HuH-7.5 (cell line): ENCODE measurements at places on chromosomes 5 and 9.

DNA sequence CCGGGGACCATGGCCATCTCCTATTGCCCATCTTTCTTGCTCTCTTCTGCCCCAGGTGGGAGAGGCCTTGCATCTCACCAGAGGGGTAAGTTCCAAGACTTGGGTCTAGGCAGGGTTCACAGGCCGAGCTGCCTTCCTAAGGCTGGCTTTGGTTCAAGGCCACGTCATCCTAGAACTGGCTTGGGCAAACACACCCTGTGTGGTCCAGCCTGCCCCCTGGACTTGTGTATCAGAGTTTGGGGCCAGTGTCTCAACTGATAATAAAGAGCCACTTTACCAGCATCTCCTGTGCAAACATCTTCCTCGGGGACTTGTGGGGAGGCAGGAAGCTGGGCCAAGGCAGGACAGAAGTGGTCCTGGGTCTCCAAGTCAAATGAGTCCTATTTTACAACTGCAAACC is 17.8 kb downstream of the BOD1 start:
- no peak for DNase-seq

DNA sequence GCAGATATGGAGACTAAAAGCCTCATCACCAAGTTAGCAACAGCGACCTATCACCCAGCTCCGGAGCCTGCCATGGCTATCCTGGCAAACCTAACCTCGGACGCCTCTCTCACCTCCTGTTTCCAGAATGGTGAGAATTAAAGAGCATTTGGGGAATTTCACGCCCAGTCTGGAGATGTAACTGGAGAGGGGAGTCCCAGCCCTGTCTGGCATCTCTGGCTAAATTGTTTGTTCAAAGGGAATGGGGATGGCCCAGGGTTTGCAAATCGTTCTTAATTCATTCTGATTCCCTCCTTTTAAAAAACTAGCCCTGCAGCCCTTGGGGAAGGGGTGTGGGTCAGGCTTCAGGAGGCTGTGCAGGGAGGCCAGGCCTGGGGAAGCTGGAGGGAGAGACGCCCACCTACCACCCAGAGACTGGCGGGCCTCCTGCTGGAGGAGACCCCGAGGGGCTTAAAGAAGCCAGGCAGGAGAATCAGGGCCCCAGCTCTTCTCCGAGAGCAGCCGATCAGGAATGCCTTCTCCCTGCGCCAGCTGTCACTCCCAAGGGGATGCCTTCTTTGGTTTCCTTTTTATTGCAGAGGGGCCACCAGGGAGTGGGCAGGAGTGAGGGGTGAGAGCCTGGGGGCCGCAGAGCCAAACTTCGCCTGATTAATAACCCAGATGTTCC is 964 bp upstream of the COL5A1 start:
- DNase-seq: no peak

DNA sequence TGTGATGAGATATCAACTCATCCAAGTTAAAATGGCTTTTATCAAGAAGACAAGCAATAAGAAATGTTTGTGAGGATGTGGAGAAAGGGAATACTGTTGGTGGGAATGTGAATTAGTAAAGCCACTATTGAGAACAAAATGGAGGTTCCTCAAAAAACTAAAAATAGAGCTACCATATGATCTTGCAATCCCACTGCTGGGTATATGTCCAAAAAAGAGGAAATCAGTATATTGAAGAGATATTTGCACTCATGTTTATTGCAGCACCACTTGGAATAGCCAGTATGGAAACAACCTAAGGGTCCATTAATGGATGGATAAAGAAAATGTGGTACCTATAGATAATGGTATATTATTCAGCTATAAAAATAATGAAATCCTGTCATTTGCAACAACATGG is 25.1 kb downstream of the PPIP5K2 start:
- no peak for DNase-seq

GRCh38 chr9:135158564-135158937 is 71.1 kb downstream of the OLFM1 start:
- DNase-seq: no peak

- no peak for DNase-seq
These were observed 54.5 kb downstream of the STK10 start for GRCh38 chr5:172133359-172134029.

DNA sequence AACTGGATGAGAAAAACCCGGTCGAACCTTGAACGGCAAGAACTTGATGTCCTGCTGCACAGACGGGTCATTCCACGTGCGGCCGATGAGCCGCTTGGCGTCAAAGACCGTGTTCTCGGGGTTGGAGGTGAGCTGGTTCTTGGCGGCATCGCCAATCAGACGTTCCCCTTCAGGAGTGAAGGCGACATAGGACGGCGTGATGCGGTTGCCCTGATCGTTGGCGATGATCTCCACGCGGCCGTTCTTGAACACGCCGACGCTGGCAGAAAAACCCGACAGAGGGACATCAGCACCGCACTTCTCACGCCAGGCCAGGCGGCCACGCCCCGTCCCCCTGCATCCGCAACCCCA is 519 bp downstream of the HSPA5 start:
- DNase-seq: no peak

- no peak for DNase-seq
These were observed 327.2 kb upstream of the NREP start for GRCh38 chr5:112084149-112084548.

DNA sequence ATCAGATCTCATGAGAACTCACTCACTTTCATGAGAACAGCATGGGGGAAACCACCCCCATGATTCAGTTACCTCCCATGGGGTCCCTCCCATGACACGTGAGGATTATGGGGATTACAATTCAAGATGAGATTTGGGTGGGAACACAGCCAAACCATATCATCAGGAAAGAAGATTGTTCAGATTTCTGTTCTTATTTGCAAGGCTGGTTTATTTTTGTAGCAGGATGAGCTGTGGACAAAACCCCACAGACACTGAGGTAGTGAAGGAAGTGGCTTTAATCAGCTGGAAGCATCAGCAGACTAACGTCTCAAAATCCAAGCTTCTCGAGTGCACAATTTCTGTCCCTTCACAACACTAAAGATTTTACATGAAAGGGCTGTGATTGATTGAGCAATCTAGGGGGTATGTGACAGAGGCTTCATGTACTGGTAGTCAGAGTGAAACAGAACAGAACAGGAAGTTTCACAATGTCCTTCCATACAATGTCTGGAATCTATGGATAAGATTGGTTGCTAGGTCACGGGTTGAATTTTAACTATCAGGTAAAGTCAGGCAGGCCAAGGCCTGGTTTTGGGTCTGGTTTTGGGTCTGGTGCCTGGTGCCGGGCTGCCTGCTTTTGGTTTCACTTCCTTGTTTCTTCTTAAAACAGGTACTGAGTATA is 91.3 kb upstream of the ZNF366 start:
- no peak for DNase-seq

DNA sequence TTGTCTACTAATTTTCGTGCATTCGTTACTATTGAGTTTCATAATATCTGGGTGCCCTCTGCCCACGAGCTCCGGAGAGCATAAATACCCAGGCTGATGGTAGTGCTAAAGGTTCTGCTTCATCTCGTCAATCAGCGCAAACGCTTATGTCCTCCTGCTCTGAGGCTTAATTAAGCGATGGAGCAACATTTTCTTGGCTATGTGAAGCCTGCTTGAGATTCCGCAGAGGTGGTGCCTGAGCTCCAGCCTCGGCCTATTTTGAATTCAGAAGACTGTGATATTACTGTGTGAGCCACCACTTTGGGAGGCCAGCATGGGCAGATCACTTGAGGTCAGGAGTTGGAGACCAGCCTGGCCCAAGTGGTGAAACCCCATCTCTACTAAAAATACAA is 44.8 kb downstream of the ANXA2R start:
- DNase-seq: no peak

- DNase-seq: no peak
These were observed 2.2 kb upstream of the OR2S2 start for GRCh38 chr9:35960039-35960655.

DNA sequence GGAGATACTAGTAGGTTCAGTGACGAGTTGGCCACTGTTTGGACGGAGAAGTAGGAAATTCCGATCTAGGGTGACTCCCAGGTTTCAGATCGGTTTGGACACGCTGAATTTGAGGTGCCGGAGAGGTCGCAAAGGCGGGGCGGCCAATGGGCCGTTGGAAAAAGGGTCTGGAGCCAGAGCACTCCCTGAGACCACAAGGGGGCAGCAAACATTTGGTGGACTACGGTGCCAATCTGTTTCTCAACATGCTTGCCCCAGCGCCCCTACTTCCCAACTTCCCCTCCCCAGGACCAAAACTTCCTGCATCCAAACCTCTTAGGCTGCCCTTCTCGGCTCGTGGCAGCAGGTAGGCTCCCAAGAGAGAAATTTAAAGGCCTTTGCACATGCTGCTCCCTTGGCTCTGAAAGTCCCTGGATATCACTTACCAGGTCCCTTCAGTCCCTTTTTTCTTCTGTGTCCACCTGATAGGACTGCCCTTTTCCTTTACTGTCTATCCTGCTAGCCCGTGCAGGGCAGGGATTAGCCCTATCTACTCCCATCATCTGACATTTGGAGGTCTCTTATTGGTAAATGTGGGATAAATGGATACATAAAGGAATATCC is 992 bp upstream of the RPP25L start:
- no peak for DNase-seq

DNA sequence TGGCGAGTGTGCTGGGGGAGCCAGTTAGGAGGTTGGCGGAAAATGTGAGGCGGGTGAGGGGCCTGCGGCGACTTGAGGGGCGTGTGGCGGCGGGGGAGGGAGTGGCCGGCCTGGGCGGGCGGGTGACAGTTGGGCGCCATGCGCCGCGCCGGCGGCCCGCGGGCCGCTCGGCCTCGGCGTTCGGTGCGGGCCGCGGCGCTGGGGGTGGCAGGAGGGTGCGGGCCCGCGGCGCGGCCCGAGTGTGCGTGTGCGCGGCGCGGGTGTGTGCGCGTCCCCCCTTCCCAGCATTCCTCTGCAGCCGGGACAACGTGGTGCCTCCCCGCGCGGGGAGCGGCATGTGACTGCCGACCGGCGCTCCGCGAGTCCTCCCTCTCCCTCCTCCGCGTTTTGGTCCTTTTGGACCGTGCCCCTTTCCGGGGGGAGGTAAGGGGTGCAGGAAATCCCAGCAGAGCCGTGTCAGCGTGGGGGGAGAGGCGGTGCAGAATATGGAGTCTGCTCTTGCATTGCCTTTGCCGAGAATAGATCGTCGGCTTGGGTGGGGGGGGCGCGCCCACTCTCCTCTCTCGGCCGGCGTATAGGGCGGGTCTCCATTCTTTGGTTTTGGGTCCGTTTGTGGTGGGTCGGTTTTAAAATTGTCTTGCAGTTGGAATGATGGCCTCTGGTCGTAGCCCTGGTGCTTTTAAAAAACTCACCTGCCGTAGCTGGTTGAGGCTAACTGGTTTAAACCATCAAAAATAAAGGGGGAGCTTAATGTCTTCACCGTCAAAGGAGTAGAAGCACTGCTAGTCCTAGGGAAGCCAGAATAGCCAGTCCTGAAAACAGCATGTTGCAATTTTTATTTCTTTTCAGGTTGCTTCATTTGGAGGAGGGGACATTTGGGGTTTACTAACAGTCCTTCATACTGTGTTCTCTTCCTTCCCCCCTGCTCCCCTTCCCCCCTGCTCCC is 2.0 kb downstream of the LARP1 start:
- DNase-seq: peak; percentile 55

GRCh38 chr9:134826336-134827285 is 54.0 kb upstream of the FCN2 start:
- DNase-seq: no peak

GRCh38 chr9:36213387-36213786 is 22.7 kb downstream of the CLTA start:
- DNase-seq: no peak

- DNase-seq: no peak
These were observed 126.5 kb downstream of the MRPS30 start for GRCh38 chr5:44935262-44935661.

DNA sequence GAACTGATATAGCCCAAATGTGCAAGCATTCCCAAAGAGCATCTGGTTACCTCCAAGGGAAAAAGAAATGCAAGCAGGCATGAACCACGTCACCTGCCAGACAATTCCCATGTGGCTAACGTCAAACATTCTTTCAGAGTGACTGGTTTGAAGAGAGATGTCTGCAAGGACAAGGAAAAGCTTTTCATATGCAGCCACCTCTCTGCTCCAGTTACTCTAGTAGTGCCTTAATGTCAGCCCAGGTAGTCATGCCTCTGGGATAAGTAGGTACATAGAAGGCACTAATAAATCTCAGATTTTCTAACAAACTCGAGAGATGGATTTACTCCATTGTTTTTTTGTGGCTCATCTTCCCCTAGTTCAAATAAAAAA is 96.8 kb upstream of the IFNK start:
- no peak for DNase-seq

DNA sequence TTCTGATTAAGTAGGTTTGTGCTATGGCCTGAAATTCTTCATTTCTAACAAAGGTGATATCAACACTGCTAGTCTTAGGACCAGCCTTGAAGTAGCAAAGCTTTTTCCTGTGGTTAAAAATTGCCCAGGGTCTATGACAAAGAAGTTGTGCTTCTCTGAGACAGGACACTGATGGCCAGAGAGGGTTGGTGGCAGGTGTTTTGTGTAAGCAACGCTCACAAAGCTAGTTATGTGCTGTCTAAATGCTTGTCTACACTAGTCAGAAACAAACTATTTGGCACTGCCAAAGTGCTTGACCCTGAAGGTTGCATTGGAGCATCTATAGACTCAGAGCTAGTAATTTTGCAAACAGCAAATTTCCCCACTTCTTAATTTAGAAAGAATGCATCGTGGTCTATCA is 44.1 kb upstream of the SELENOP start:
- no peak for DNase-seq

GRCh38 chr5:74550927-74551326 is 89.6 kb downstream of the ENC1 start:
- DNase-seq: no peak
